ENCODE measurements at places on chromosomes 16 and 17. TPM values are rescaled to one million over a fixed set of nuclear protein-coding genes. Genes with fewer than 3 reads are reported as not detected.

- no peak for DNase-seq
Observed at GRCh38 chr17:45294506-45294905, 22.3 kb downstream of the MAP3K14 start.

The SMIM36 gene
- not detected for polyA plus RNA-seq

The GJD3 gene
- 0.18 TPM for polyA plus RNA-seq

The TP53TG3C gene
- not detected for polyA plus RNA-seq

The APRT gene
- 126 TPM for polyA plus RNA-seq

DNA sequence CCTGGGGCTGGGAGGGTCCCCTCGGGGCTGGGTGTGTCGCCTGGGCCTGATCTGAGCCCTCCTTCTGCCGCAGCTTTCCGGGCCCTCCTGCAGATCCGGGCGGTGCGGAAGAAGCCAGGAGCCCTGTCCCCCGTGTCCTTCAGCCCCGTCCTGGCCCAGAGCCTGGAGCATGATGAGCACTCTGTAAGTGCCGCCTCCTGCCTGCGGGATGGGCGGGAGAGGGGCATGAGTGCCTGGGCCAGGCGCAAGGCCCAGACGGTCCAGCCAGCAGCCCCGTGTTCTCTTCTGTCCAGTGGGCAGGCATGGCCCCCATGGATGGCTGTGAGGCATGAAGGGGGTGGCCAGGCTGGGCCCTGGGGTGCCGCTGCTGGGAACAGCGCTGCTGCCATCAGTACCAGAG lies 16.0 kb upstream of the NUDT16L1 start:
- DNase-seq: no peak

GRCh38 chr17:20896153-20896649 lies 146.6 kb downstream of the USP22 start:
- DNase-seq: no peak

DNA sequence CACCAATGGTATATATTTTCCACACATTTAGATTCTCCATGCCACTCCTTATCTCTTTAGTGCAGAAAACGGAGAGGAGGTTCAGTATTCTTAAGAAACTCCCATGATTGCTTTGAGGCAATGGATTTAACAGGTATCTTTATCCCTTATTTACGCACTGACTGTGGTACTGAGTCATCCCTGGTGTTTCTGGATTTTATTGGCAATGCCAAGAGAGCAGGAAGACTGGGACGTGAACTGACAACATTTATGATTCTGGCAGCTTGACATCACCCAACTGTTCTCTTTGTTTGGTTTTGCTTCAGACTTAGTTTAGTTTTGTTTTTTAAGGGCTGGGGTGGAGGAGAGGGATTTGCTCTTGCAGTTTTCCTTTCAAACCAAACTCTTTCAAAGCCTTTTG lies 131.4 kb downstream of the WWOX start:
- DNase-seq: no peak

The CRISPLD2 gene
- 6.5 TPM for polyA plus RNA-seq

The KRT33B gene
- polyA plus RNA-seq: not detected

- DNase-seq: no peak
Observed at GRCh38 chr16:68599586-68599985, 45.5 kb upstream of the CDH3 start.

The PRRT2 gene
- polyA plus RNA-seq: 17.5 TPM

DNA sequence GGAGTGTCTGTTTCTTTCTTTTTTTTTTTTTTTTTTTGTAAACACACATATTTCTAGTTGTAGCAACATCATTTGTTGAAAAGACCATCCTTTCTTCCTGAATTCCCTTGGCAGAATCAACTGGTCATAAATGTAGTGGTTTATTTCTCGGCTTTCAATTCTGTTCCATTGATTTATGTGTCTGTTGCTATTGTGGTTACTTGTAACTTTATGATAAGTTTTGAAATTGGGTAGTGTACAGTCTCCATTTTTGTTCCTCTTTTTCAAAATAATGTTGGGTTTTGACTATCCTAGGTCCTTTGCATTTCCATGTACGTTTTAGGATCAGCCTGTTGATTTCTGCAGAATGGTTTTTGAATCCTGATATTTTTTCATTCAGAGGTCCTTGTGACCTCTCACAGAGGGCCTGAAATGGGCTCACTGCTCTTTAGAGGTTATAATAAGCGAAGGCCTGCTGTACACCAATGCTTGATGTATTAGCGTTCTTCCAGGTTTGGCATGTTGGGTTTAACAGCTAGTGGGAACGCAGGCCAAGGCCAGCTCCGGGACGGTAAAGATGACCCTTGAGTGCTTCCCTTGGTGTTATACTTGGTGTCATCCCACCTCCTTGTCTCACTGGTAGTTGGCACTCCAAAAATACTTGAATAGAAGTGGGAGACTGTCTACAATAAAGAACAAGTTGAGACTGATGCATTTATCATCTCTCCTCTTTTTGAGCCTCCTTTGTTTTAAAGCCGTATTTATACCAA lies 43.8 kb downstream of the ZNRF1 start:
- no peak for DNase-seq

GRCh38 chr16:10693889-10694288 lies 841 bp downstream of the TEKT5 start:
- no peak for DNase-seq
